ENCODE measurements at places on chromosomes 1 and 21.

GRCh38 chr21:25615880-25616279 lies 8.6 kb upstream of the MRPL39 start:
- no peak for DNase-seq

- no peak for DNase-seq
Measured at GRCh38 chr1:101483982-101484688, 247.3 kb downstream of the S1PR1 start.

DNA sequence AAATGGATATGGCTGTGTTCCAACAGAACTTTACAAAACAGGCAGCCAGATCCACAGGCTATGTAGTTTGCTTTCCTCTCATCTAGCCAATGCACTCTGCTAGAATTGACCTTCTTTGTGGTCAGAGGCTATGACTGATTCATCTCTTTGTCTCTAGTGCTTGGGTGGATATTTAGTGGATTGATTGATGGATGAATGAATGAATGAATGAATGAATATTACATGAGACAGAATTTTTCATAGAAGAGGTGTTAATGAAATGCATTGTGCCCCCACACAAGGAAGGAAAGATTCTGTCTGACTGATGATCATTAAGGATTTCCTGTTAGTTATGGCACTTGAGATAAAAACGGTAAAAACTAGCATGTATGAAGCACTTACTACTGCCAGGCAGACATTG lies 50.5 kb upstream of the ZYG11A start:
- no peak for DNase-seq

DNA sequence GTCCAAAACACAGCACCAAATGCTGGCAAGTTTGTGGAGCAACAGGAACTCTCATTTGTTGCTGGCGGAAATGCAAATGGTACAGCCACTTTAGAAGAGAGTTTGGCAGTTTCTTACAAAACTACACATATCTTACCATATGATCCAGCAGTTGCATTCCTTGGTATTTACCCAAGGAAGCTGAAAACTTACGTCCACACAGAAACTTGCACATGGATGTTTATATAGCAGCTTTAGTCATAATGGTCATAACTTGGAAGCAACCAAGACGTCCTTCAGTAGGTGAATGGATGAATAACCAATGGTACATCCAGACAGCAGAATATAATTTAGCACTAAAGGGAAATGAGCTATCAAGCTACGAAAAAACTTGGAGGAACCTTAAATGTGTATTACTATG lies 66.4 kb downstream of the MARK1 start:
- DNase-seq, result no peak

DNA sequence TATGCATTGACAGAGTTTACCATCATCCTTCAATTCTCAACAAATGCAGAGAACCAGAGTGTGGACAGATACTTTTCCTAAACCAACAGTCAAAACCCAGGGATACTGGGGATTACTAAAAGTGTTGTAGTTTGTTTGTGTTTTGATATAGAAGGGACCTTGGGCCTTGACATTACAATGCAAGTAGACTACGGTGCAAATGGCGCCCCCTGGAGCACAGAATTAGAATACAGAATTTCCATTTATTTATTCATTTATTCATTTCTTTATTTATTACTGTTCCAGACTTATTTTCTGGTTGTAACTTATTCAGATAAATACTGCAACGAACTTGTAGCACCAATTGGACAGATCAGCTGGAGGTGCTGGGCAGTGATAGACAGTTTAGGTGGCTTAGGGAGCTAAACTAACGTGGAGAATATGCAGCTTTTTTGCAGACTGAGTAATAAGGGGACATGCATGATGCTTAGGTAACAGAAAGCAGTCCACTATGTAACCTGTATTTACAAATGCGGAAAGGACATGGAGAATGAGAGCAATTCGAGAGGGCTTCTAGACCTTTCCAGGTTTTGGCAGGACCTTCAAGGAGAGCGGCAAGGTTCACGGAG lies 42.6 kb downstream of the KIRREL1 start:
- DNase-seq, result peak; percentile 30

- DNase-seq, result no peak
Measured at GRCh38 chr1:15017120-15017519, 136.4 kb upstream of the TMEM51 start.

- DNase-seq, result no peak
Measured at GRCh38 chr1:243363832-243364231, 108.0 kb downstream of the SDCCAG8 start.

- DNase-seq, result no peak
Measured at GRCh38 chr1:107997866-107998265, 32.9 kb upstream of the VAV3 start.

DNA sequence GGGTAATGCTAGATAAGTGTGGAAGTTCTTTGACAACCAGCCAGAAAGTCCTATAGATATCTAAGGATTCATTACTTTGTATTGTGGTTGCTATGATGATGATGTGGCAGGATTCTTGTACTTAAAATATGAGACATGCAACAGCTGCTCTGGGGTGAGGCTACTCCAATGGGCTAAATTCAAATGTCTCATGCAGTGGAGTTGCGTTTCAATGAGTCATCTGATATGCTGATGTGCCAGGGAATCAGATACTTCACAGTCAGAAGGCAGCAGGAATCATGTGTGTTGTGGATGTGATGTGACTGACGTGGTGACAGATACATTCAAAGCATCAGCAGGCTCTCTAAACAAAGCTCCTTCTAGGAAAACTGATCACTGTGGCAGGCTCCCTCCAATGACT lies 66.5 kb downstream of the TSEN15 start:
- DNase-seq, result no peak

- no peak for DNase-seq
Measured at GRCh38 chr1:206833106-206833680, 32.2 kb upstream of the IL20 start.

DNA sequence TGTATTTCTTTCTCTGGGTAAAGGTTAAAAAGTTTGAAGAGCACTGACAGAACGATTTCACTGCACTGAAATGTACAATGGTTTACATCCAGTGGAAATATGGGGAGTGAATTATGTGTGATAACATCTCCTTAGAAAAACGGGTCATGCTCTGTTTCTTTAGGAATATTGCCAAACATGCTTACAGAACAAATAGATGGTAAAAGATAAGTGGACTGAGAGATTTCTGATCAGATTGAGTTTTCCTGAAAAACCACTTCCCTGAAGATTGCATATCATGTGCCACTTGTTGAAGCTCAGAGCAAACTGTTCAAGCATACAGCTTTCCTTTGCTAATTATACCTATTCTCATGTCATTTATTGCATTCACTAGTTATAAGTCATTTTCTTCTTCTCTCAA lies 29.9 kb upstream of the DISP1 start:
- DNase-seq, result no peak

DNA sequence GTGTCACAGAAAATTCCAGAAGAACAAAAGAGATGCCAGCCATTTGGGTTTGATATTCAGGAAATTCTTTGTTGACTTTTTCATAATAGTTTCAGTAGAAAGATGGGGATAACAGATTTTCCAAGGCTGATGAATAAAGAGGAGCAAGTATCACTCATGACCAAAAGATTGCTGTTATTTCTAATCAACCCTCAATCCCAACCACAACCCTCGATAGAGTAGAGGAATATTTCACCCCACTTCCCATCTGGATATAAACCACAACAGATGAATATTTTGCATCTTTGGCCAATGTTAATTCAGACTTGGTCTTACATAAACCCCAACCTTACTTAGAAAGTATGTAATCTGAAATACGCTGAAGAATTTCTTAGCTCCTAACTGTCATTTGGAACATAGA lies 232.4 kb downstream of the SEC16B start:
- DNase-seq, result no peak

DNA sequence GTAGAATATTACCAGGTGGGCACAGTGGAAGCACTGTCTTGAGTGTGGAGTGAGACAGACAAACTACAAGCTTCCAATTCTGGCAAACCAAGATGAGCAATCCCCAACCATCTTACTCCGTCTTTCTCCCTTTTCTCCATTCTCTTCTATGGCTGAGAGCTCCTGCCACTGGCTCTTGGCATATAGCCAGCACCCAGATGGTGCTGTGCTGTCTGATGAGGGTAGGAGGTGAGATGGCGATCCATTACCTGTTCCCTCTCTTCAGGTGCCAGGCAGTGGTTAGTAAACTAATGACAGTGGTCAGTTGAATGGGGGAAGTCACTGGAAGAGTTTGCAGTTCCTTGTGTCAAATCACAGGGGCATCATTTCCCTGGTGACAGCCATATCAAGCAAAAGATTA lies 108.4 kb downstream of the FNBP1L start:
- DNase-seq, result no peak

DNA sequence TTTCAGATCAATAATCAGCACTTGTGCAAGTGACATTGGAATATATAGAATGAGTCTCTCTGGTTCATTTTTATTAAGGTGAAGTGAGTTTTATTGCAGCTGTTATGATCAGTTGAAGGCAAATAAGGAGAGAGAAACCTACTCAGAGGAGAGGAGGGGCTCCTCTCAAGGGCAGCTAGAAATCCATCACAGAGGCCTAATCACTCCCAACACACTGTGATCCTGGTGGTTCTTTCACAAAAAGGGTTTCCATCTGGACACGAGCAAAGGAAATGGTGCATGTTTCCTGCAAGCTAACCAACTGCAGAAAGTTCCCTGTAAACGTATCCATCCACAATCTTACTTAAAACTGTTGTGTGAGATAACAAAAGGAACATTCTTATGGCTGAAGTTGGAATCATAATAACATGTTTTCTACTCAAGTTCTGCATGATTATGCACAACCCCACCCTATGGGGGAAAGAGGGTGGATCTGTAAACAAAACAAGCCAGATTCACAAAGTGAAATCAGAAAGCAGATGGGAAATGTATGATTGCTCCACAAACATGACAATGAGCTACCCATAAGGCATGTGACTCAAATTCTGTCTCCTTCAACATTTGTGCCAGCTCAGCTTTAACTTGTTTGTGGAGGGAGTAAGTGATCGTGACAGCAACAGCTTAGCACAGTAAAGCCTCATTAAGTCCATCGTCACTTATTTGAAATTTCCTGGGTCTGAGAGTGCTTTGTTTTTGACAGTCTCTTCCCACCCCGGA lies 141.2 kb upstream of the ST6GALNAC5 start:
- no peak for DNase-seq

GRCh38 chr1:232221802-232222499 lies 408.0 kb downstream of the SIPA1L2 start:
- no peak for DNase-seq

DNA sequence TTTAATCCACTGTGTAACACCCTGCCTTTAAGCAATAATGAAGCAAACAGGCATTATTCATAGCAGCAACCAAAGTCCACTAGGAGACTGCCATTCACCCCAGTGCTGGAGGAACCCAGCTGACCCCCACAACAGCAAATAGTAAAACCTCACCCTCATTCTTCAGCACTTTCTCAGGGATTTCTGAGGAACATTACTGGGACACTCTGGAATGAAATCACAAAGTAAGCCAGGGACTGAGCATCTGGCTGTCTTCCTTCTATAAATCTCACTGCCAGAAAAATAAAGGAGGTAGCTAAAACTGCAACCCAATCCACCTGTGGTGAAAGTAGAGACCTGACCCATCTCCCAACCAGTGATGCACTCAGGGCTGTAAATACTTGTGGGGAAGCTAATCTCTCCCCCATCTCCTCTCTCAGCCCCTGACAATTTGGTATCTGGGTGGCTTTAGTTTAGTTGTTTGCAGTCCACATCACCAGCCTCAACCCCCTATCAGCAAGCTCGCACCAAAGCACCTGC lies 47.1 kb downstream of the COL6A1 start:
- no peak for DNase-seq

DNA sequence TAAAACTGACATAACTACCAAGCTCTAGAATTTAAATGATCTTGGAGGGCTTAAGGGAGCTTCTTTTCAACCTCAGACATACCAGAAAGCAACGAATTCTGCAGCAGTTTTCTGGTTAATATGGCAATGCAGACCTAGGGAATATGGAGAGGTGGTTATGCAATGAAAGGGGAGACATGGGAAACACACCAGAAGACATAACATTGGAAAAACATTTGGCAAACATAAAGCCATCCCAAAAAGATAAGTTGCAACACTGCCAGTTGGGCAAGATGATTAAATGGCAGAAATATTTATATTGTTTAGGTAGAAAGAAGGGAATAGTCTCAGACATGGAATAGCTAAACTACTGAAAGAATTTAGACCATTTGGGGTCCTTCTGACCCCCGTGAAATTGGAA lies 104.5 kb downstream of the KCNJ6 start:
- DNase-seq, result no peak

- DNase-seq, result no peak
Measured at GRCh38 chr1:207866471-207867135, 44.3 kb downstream of the CD34 start.

DNA sequence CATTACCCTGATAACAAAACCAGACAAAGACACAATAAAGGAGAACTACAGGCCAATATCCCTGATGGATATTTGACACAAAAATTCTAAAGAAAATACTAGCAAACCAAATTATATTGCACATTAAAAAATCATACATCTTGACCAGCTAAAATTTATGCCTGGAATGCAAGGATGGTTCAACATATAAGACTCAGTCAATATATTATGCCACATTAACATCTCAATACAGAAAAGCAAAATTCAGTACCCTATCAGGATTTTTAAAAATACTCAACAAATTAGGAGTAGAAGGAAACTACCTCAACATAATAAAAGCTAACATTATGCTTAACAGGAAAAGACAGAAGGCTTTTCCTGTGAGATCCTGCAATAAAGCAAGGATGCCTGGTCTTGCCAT lies 177.1 kb downstream of the MAGI3 start:
- no peak for DNase-seq

GRCh38 chr1:8374812-8375211 lies 56.9 kb downstream of the SLC45A1 start:
- DNase-seq, result peak; percentile 51

DNA sequence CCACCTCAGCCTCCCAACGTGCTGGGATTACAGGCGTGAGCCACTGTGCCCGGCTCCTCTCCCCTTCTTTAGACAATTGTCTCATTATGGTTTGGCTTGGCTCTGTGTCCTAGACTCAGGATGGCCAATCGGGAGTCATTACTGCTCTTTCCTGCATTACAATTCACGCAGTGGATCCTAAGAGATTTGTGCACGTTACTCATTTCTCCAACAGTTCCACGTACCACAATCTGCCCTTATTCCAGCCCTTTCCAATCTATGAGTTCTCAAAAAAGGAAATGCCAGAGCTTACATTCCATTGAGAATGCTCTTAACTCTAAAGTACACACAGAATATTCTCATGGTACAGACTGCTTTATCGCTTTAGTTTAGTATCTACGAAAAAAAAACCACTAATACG lies 357.0 kb downstream of the GPATCH2 start:
- no peak for DNase-seq
